Nucleus accumbens (tissue), 56 donors: ENCODE measurements at places on chromosomes 5 and 9.

- DNase-seq: no peak
Measured at GRCh38 chr5:130017173-130017572, 112.9 kb downstream of the CHSY3 start.

- no peak for DNase-seq
Measured at GRCh38 chr9:25396828-25397227, 281.4 kb downstream of the TUSC1 start.

DNA sequence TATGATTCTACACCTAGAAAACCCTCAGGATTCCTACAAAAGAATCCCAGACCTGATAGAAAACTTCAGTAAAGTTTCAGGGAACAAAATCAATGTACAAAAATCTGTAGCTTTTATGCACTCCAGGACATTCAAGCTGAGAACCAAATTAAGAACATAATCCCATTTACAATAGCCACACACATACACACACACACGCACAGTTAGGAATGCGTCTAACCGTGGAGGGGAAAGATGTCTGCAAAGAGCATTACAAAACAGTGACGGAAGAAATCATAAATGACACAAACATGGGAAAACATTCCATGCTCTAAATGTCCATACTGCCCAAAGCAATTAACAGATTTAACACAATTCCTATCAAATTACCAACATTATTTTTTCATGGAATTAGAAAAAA is 51.4 kb upstream of the CAST start:
- no peak for DNase-seq

- no peak for DNase-seq
Measured at GRCh38 chr9:94937214-94937903, 210.9 kb downstream of the AOPEP start.

GRCh38 chr5:1732945-1733344 is 66.7 kb downstream of the MRPL36 start:
- no peak for DNase-seq

- no peak for DNase-seq
Measured at GRCh38 chr9:136207616-136208015, 2.7 kb upstream of the LHX3 start.

DNA sequence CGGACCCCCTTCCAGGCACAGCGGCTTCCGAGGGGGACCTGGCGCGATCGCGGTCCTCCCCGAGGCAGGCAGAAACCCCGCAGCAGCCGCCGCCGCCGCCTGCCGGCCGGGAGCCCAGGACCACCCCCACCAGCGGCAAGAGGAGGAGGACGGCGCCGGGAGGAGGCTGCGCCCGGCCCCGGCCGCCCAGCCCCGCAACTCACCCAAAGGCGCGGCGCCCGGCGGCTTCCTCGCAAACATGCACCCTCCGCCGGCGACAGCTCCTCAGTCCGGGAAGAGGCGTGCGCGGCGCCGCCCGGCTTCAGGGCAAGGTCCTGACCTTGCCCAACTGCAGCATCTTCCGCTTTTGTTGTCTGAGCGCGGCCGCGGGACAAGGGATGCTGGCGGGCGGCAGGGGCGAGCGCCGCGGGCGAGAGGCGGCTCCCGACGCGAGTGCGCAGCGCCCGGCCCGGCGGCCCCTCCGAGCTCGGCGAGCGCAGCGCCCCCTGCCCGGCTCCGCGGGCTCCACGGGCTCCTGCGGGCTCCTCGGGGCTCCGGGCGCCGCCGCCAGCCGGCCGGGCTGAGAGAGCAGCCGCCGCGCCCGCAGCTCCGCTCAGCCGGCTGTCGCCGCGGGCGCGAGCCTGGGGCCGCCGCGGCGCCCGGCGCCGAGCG is 507 bp downstream of the CTNND2 start:
- no peak for DNase-seq

DNA sequence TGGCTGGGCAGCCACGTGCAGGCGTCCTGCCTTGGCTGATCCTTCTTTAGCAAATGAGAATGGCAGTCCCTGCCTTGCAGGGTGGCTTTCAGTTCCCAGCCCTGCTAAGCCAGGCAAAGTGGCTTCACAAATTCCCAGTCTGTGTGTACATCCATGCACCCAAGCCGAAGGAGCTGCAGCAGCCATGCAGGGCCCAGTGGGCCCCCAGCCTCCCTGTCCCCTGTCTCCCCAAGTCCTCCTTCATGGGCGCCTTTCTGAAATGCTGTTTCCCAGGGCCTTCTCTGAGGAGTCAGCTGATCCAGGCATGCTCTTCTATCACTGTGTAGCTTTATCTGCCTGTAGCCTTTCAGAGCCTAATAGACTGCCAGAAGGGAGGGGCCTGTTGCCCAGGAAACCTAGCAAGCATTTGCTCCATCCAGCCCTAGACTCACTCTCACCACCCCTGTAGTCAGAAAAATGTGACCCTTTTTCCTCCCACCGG is 47.4 kb upstream of the SHC3 start:
- no peak for DNase-seq

GRCh38 chr5:74624931-74625505 is 15.5 kb downstream of the ENC1 start:
- DNase-seq: no peak

GRCh38 chr9:98108531-98109031 is 10.4 kb downstream of the TRIM14 start:
- DNase-seq: no peak

GRCh38 chr5:5980538-5980895 is 397.8 kb downstream of the MED10 start:
- DNase-seq: no peak

DNA sequence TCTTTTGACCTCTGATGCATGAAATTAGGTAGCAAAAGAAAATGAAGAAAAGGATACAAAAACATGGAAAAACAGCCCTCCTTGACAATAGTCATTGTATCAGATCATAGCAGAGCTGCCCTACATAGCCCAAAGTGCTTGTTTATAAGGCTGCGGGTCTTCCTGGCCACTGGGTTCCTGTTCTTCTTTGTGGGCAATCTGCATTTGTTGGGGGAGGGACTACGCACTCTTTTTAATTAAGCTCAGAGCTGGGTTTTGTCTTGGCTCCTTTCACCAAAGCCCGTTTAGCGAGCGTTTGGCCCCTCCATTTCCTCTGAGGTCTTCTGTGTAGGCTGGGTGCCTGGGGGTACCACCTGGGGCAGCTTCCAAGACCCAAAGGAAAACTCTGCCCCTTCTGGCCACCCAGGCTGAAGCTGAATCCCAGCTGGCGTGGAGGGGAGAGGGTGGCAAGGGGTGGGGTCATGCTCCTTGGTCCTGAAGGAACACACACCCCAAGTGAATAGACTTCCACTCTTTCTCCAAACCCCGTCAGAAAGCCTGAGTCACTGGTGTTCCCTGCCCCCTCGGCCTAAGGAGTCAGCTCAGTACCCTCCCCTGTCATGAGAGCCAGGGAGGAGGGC is 6.5 kb upstream of the PAX5 start:
- DNase-seq: no peak

GRCh38 chr5:34734326-34734725 is 78.2 kb downstream of the RAI14 start:
- DNase-seq: no peak

GRCh38 chr5:173736923-173737412 is 120.5 kb upstream of the BOD1 start:
- DNase-seq: no peak

- no peak for DNase-seq
Measured at GRCh38 chr9:130263601-130264413, 1.8 kb upstream of the HMCN2 start.

DNA sequence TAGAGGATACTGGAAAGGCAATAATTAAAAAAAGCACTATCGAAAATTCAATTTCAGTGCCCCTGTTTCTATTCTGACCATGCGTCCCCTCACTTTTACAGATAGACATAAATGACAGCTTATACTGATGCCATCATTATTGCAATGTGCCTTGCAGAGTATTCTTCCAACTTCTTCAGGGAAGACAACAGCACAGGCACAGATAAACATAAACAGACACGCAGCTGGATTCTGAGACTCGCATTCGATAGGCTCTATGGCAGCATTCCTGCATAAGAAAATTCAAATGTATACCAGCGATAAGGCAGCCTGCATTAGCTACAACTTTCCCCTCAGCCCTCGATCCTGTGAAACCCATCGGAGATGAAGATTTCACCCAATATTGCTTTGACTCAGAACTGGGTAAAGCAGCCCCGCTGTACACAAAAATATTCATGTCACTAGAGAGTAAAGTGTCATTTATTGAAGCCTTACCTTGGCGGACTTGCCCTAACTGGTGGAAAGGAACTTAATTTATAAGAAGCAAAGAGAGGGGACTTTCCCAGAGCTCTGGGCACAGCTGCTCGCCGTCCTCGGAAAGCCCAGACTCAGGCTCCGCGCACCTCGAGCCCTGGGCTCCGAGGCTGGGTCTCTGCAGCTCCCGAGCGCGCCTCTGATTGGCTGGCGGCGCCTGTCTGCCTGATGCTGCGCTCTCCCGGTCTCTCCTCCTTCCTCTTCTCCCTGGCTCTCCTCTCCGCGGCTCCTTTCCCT is at the start of gene CDH18:
TSS of gene CDH18 (minus strand) at position 589 of the 750 bp plus-strand sequence. CDS start 149,214 bp downstream, outside the sequence.
- peak; percentile 8 for DNase-seq

DNA sequence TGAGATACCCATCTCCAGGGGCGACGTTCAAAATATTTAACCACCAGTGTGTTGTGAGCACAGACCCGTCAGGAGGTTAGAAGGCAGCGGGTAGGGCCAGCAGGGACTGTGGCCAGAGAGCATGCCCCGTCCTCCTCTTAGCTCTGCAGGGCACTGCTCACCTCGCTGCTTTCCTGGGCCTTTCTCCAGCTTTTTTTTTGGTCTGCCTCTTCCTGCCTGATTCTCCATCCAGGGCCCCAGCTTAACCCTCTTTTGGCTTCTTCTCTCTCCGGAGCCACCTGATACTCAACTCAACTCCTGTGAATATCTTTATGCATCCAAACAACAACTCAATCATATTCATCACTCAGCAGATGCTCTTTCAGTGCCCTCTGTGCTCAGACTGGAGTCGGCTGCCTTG is 44.0 kb downstream of the TMOD1 start:
- DNase-seq: no peak

GRCh38 chr5:65553941-65554340 is 9.0 kb downstream of the CENPK start:
- no peak for DNase-seq

GRCh38 chr9:133523106-133523505 is 1.7 kb downstream of the MYMK start:
- no peak for DNase-seq

DNA sequence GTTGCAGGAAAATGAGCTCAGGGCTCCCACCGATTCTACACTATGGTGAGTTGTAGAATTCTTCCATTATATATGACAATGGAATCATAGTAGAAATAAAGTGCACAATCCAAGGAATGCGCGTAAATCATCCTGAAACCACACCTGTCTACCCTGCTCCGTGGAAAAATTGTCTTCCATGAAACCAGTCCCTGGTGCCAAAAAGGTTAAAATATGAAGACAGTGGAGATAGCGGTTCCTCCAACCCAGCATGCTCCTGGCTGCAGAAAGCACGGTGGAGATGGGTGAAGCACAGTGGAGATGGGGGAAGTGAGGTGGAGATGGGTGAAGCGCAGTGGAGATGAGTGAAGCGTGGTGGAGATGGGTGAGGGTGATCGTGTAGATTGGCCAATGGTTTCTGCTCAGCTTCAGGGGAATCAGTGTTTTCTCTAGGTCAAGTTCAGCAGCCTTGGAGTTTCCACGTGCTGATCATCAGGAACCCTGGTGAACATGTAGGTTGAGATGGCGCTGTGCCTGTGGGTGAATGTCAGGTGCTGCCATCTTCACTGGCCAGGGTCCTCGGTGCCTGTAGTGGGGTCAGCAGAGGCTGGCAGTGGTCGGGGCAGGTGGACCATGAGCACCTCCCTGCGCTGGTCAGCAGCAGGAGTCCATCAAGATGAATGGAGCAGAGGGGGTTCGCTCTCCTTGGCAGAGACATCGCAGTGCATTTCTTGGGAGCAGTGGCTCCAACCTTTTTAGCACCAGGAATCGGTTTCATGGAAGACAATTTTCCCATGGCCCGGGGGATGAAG is 20.3 kb downstream of the PAEP start:
- no peak for DNase-seq

GRCh38 chr9:133403766-133404453 is 13.9 kb downstream of the REXO4 start:
- DNase-seq: no peak

GRCh38 chr5:149951138-149951749 is 6.7 kb upstream of the PDE6A start:
- DNase-seq: no peak

- DNase-seq: no peak
Measured at GRCh38 chr5:1512541-1513291, 11.0 kb downstream of the LPCAT1 start.

GRCh38 chr5:146521403-146522106 is 5.6 kb upstream of the GPR151 start:
- no peak for DNase-seq

DNA sequence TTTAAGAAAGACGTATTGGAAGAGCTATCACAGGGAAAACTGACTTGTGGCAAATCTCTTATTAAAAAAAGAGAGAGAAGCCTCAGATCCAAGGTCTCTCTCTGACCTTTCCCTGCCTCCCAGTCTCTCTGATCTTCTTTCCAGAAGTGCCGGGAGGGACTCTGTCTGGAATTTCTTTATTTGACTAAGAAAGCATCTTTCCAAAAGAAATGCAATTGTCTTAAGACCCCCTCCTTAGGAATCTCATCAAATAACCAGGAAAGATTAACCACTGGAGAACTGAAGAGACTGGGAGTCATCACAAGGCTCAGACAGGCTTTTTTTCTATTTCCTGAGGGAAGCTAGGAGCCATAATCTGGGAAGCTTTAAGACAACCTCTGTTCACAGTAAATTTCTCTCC is 4.6 kb downstream of the C1QTNF3 start:
- no peak for DNase-seq

GRCh38 chr9:16023446-16023845 is 470.6 kb downstream of the CCDC171 start:
- no peak for DNase-seq

DNA sequence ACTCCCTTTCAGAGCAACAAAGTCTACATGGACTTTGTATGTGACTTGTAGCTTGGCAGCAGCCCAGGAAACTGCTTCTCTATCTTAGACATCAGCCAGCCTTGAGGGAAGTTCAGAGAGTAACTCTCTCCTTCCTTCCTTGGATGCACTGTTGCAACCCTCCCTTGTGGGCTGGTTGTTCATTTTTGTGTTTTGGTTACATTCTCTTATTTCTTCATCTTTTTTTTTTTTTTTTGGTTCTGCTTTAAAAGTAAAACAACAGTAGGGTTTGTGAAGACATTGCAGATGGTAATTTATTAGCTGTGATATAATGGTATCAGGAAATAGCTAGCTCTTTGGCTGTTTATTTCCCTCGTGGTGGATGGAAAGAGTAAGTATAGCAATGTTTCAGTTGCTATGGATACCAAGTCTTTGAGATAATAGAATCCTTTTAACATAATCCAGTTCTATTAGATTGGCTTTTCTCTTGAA is 97.9 kb upstream of the MAMDC2 start:
- DNase-seq: no peak

- DNase-seq: no peak
Measured at GRCh38 chr9:37187713-37188439, 67.5 kb downstream of the ZCCHC7 start.

- no peak for DNase-seq
Measured at GRCh38 chr5:175092691-175093090, 351.3 kb downstream of the DRD1 start.

- DNase-seq: no peak
Measured at GRCh38 chr9:96020792-96021550, 145.5 kb downstream of the ERCC6L2 start.

- DNase-seq: no peak
Measured at GRCh38 chr9:110330484-110331105, 7.1 kb downstream of the TXNDC8 start.

- no peak for DNase-seq
Measured at GRCh38 chr5:119017994-119018393, 29.6 kb upstream of the DTWD2 start.

GRCh38 chr5:135232958-135233357 is 166.1 kb downstream of the MACROH2A1 start:
- DNase-seq: peak; percentile 24

- DNase-seq: peak; percentile 88
Measured at GRCh38 chr5:74684900-74685851, at the start of gene HEXB. HEXB (plus strand) TSS chr5:74685233; CDS start chr5:74685261, 28 bp downstream.

- DNase-seq: no peak
Measured at GRCh38 chr9:79292731-79293280, 279.0 kb upstream of the TLE4 start.
